ENCODE measurements at places on chromosomes 12 and 14.

- no peak for DNase-seq
Measured at GRCh38 chr12:69024413-69024812, 91.4 kb upstream of the CPM start.

- DNase-seq = no peak
Measured at GRCh38 chr12:3611860-3612703, 121.1 kb downstream of the PRMT8 start.

- DNase-seq = no peak
Measured at GRCh38 chr12:56521209-56521589, 421 bp upstream of the RBMS2 start.

DNA sequence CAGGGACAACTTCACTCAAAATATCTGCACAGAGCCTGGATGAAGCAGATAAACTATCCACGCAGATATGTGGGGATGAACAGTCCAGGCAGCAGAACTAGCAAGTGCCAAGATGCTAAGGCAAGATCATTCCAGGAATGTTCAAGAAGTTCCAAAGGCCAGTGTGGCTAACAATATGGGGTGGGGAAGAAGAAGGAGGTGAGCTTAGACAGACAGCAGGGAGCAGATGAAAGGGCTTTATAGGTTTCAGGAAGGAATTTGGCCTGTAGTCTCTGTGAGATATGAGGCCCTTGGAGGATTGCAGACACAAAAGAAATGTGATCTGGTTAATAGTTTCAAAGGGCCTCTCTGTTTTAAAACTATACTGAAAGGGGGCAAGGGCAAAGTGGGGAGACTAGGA is 63.5 kb upstream of the PPM1H start:
- DNase-seq = no peak

DNA sequence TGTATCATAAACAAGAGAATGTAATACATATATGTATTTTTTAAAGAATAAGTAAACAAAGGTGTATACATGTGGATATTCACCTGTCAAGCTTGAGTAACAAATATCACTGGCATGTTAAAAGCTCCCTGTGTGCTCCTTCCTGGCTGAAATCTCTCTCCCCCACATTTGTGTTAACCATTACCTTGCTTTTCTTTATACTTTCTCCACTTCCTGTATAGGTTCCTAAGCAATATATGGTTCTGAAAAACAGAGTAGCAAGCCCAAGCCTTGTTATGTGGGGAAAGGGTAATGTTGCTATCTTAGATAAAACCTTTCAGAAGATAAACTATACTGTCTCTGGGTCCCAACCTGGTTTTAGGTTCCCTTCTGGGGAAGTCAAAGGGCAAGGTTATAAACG is 32.3 kb upstream of the TBC1D30 start:
- DNase-seq = no peak

GRCh38 chr14:49306152-49306751 is 279.9 kb downstream of the RPS29 start:
- DNase-seq = no peak

- DNase-seq = no peak
Measured at GRCh38 chr12:119051474-119051873, 70.1 kb downstream of the SRRM4 start.

DNA sequence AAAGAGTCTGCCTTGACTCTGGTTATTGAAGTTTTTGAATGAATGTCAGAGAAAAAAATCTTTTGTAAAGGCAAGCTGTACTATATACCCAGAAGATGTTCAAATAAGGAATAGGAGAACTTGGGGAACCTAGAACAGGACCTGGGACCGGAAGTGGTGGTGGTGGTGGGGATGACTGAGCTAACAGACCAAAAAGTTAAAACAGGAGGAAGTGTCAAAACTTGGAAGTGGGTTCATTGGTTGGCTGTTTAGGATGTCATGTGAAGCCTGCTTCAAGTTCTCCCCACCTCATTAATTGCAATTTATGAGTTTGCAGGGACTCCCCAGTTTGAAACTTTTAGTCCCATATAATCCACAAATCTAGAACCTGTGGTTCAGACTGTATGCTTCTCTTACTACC is 26.2 kb downstream of the PLXNC1 start:
- peak; percentile 45 for DNase-seq

DNA sequence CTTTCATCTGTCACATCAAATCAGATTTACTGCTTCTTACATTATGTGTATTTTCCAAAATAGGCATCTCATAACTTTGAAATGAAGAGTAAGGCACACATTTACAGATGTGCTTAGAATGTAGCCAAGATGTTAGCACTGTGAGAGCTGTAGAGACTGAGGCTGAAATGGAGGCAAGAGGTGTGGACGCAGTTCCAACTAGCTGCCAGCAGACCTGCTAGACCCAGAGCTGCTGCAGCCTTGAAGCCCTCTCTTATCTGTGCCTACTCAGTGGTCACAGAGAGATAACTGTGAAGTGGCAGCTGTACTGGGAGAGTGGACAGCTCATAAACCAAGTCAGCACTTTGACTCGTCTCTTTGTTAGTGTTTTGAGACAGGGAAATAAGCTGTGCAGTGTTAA is 470.9 kb downstream of the CCER1 start:
- DNase-seq = no peak

- no peak for DNase-seq
Measured at GRCh38 chr12:72141381-72141780, 130.8 kb upstream of the TRHDE start.

- DNase-seq = no peak
Measured at GRCh38 chr12:54452628-54453027, 20.8 kb downstream of the GTSF1 start.

GRCh38 chr12:111984820-111985219 is 28.1 kb downstream of the TMEM116 start:
- DNase-seq = no peak

GRCh38 chr14:57834961-57835360 is 30.9 kb downstream of the SLC35F4 start:
- no peak for DNase-seq

DNA sequence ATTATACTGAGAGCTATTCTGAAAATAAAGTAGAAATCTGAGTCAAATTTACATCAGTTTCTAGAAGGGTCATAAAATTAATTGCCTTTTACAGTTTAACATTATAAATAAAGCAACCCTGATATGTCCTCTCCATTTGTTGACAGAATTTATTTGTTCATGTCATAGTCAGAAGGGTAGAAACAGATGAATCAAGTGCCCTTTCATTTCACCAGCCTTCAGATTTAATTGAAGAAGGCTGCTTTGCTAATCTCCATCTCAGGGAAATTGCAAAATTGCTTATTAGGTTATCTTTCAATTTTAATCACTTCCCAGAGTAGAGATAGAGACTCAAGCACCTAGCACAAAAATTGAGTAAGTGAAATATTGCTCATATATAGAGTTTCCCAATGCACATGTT is 76.8 kb downstream of the ATXN7L3B start:
- no peak for DNase-seq

- no peak for DNase-seq
Measured at GRCh38 chr12:69151254-69151764, 88.1 kb upstream of the CPSF6 start.

- DNase-seq = no peak
Measured at GRCh38 chr12:124207617-124208016, 87.3 kb upstream of the RFLNA start.

- no peak for DNase-seq
Measured at GRCh38 chr12:93370947-93371346, 6.8 kb upstream of the NUDT4 start.

DNA sequence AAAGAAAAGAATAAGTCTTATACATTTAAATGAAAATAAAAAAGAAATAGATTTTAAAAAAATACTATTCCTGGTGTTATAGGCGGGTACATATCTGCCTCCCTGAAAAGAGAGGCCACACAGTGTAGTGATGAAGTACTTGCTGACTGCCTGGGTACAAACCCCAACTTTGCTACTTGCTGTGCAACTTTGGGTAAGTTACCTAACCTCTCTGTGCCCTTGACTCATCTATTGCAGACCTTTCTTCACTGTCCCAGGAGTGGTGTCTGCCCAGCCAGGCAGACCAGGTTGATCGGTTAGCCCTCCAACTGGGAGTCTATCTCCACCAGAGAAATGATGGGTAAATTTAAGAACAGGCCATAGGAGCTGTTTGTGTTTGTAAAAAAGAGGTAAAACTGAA is 82.0 kb downstream of the SLC24A4 start:
- no peak for DNase-seq

DNA sequence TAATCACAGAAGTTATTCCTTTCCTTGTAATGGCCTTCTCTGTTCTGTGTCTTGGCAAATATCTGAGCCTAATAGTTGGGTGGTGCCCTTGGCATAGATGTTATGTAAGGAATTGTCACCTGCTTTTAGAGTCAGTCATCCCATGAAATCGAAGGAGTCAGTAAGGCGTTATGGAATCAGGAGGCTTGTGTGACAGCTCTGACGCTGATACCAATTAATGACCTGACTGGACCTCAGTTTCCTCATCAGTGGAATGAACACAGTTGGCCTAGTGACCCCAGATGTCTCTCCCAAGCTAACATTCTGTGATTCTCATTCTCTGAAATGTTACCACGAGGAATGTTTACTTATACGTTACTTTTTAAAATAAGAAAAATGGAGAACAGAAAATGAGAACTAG is 32.1 kb downstream of the TXNRD1 start:
- DNase-seq = no peak

GRCh38 chr12:88658009-88658408 is 77.7 kb upstream of the KITLG start:
- DNase-seq = no peak

- DNase-seq = no peak
Measured at GRCh38 chr12:80756875-80757274, 40.2 kb downstream of the MYF5 start.

GRCh38 chr12:5582541-5582940 is 150.6 kb downstream of the NTF3 start:
- no peak for DNase-seq

DNA sequence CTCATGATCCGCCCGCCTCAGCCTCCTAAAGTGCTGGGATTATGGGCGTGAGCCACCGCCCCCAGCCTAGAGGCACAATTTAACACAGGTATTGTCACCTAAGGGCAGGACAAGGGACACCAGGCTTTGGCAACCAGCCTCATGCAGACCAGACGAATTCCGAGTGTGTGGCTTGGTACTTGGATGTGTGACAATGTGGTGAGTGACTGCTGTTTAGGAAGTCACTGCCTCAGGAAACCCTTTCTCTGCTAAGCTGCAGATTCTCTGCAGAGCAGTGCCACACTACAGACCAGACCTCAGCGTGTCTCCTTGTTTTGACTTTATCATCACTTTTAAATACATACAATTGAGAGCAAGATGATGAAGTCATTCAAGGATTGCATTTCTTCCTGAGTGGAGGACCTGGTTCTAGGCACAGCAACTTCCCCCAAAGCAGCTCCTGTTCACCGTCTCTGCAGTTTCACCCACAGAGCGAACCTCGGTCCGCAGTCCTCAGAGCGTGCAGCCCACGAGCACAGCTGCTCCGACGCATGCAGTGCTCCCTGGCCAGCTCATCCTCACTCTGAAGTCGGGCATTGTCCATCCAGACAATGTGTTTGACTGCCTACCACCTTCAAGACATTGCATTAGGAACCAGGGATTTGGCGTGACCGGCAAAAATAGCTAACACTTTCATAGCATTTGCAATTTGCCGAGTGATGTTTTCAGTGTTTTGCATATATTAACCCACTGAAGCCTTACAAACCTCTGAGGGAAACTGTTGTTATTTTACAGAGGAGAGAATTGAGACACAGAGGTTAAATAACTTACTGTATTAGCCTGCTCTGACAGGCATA is 235.2 kb downstream of the CHST11 start:
- no peak for DNase-seq

DNA sequence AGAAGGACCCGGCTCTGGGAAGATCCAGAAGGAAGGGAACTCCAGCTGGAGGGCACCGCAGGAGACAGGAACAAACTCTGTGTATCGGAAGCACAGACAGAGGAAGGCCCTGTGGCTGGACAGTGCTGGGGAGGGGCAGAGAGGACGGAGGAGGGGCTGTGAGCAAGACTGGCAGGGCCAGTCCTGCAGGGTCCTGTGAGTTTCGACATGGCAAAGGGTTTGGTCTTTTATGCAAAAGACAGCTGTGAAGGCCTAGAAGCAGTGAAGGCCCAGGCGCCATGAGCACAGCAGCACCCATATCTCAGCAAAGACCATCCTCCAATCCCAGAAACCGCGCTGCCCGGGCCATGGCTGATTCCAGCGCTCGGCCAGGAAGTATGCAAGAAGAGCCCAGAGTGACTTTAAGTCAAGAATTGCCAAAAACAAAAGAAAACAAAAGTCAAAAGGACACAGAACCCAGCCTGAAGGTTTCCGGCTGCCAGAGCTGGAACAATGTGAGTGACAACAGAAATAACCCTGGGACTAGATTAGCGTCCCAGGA is 126.5 kb downstream of the NCOR2 start:
- no peak for DNase-seq

DNA sequence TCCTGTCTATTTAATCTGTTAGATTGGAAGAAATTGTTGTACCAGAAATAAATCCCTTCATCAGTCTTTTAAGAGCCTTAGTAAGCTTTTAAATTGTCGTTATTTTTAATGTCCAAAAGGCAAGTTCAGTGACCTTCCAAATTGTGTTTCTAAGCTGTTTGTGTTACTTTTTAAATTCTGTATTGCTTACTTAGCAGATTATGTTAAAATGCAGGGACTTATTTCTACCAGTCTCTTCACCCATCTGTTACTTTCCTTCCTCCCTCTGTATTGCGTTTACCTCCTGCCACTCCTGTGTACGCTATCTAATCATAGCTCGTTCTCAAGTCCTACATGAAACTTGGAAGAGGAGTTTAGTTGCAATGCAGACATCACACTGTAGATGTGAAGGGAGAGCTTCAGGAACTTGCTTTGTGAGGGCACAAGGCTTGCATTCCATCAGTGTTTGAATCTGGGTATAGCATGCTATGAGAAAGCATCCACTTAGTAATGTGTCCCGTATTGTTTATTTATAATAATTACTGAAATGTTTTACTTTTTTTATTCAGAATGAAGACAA is 406.5 kb upstream of the RGS6 start:
- no peak for DNase-seq

GRCh38 chr12:131138638-131139362 is 185.1 kb downstream of the ADGRD1 start:
- no peak for DNase-seq

GRCh38 chr14:61703342-61704129 is 8.2 kb downstream of the HIF1A start:
- DNase-seq = no peak

DNA sequence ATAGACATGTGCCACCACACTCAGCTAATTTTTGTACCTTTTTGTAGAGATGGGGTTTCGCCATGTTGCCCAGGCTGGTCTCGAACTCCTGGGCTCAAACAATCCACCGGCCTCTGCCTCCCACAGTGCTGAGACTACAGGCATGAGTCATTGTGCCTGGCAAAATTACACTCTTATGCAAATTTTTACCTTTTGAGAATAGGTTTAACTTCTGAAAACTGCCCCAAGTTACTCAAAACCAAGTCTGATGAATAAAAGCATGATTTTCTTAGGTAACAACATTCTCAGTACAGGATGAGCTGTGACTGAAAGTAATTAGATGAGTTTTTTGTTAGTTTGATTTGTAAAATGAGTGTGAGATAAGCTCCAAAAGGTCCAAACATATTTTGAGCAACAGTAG is 166.0 kb downstream of the RPS29 start:
- no peak for DNase-seq

DNA sequence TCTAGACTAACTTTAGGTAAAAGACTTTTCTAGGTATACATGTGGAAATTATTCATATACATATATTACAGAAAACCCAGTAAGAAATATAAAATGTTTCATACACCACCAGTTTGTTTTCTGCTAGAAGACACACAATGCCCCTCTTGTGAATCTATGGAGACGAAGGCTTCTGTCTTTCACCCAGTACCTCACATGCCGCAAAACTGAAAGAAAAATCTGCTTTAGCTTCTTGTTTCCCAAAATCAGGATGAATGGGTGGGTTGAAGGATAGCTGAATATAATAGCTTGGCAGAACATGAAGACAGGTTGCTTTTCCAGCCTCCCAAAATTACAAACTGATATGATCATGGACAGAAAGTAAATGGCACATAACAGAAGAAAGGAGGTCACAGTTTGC is 1.3 kb downstream of the TAS2R30 start:
- DNase-seq = no peak
